Urothelium cell line (cell line): ENCODE measurements at places on chromosomes 3 and 15.

DNA sequence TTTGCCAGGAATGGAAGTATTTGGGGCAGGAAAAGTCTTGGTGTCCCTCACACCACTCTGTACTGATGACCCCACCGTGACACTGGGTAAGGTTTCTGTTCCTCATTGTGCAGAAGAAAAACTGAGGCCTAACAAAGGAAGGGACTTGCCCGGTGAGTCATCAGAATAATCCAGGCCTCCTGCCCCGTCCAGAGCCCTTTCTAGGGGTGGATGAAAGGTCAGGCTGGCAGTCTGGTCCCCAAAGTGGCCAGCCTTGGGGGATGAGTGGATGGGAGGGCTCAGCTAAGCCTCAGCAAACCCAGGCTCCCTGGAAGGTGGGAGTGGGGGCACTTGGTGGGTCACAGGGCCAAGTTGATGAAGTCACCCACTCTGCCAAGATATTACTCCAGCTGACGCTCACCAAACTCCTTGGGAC is 2.3 kb upstream of the DNAH1 start:
- no peak for DNase-seq

GRCh38 chr3:150727653-150728502 is 24.2 kb upstream of the ERICH6 start:
- no peak for DNase-seq

GRCh38 chr3:173502983-173503568 is 105.5 kb downstream of the NLGN1 start:
- DNase-seq = no peak

- peak; percentile 55 for DNase-seq
Measured at GRCh38 chr3:148723631-148724030, 25.9 kb downstream of the AGTR1 start.

DNA sequence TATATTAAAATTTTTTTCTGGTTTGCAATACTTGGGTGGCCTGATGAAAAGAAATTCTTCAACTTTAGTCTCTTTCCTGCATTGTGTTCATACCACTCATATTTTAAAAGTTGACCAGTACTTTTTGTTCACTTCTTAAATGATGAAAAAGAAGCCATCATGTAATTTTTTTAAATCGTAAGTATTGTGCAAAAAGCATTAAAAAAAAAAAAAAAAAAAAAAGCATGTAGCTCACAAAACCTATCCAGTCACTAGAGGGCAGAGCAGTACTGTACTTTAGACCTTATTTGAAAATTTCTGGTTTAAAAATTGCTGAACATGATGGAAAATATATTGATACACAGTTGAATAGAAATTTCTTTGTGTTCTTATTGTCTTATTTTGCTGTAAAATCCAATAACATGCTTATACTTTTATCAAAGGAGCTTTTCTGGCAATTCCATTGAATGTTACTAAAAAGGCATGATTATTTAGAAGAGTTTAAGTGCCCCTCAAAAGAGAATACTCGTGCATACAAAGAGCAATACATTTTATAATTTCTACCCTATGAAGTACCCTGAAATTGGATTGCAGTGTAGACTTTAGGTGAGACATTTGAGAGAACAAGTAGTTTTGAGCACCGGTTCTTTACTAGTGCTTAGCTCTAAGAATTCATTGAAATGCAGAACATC is 137.7 kb downstream of the BBX start:
- no peak for DNase-seq

DNA sequence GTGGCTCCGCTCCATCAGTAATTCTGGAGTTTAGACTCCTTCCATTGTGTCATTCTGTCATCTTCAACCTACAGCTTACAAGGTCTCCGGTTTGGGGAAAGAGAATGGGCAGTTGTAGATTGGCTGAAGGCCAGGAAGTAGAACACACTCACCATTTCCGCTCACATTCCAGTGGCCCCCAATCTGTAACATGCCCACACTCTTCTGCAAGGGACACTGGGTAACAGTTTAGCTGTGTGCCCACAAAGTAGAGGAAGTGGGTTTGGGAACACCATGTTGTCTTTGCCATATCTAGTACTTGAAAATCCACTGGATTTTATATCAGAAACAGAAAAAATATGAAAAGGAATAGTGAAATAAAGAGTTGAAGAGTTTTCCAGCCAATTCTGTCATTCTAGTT is 153.5 kb downstream of the SV2B start:
- DNase-seq = no peak

GRCh38 chr3:101151286-101151913 is 158.2 kb upstream of the ABI3BP start:
- no peak for DNase-seq

- DNase-seq = no peak
Measured at GRCh38 chr3:127174715-127175140, 18.2 kb upstream of the PRR23E start.

DNA sequence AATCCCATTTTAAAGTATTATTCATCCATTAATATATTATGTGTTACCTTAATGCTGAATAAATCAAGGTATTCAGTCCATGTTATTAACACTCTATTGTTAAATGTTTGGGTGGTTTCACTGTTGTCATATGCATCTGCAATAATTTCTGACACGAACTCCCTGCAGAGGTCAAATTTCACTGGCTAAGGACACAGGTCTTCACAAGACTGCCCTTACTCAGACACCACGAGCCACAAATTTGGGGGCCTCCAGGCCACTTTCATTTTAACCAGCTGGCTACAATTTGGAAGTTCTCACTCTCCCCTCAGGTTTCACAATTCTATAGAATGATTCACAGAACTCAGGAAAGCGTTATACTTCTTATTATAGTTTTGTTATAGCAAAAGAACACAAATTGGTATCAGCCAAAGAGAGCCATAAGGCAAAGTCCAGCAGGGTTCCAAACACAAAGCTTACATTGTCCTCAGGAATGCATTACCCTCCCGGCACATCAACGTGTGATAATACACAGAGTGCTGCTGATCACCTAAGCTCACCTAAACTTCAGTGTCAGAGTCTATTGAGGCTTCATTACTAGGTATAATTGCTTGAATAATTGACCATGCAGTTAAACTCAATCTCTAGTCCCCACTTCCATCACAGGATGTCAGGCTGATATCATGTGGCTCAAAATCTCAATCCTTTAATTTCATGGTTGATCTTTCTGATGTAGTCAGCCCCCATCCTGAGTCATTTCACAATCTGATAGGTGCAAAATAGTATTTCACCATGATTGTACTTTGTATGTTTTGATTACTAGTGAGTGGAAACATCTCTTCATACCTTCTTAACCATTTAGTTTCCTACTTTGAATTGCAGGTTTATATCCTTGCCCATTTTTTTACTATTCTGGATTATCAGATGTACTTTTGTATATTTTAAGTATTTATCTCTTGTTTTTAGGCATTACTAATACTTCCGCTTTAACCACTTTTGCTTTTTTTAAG is 441.4 kb upstream of the AGTR1 start:
- no peak for DNase-seq

- no peak for DNase-seq
Measured at GRCh38 chr15:93167291-93167690, 78.3 kb upstream of the RGMA start.
